ENCODE measurements at places on chromosomes 4 and X.

DNA sequence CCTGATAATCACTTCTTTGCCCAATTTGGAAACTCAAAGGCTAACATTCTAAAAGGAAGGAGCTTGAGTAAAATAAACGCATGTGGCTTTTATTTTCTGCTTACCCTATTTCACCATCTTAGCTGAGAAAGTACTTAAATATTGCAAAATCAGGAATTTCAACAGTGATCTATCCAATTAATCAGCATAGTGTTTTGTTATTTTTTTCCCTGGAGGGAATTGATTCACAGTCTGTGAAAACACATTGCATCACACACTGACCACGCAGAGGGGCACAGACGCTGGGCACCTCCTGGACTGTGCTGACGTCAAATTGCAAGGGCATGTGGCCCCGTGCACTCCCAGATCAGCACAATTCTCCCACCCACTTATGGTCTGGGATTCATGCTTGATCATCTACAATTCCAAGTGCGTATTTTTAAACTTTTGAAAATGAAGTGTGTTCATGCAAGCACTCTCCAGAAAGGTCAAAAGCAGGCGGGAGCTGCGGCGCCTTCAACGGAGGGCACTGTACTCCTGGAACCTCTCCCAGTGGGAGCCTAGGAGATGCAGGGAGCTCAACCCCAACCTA lies 320.6 kb upstream of the PPARGC1A start:
- no peaks in the 10 kb centered on the region for H3K36me3 ChIP-seq
- no peaks in the 10 kb centered on the region for H3K4me1 ChIP-seq
- no peak overlapping the region for H3K27ac ChIP-seq
- H3K27me3 ChIP-seq: no peaks in the 10 kb centered on the region

DNA sequence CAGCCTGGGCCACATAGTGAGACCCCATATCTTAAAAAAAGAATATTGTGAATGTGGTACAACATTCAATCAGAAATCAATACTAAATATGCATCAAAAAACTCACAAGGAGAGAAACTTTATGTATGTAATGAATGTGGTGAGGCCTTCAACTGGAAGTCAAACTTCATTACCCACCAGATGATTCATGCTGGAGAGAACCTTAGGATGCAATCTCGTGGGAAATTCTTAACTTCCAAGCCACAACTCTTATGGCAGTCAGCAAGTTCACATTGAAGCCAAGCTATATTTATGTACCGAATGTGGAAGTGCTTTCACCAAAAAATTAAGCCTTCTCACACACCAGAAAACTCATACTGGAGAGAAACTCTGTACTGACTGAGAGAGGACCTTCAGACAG lies 84.5 kb upstream of the UXT start:
- H3K4me3 ChIP-seq: no peak overlapping the region
- DNase-seq: no peak
- H3K27me3 ChIP-seq: no peaks in the 10 kb centered on the region
- no peak overlapping the region for H3K27ac ChIP-seq

- H3K4me3 ChIP-seq: no peak overlapping the region
- no peaks in the 10 kb centered on the region for H3K4me1 ChIP-seq
- no peaks in the 10 kb centered on the region for H3K36me3 ChIP-seq
- no peak for DNase-seq
- H3K27ac ChIP-seq: no peak overlapping the region
These were observed 258.1 kb upstream of the AGTR2 start for GRCh38 chrX:115912372-115912897.

- no peak overlapping the region for H3K27ac ChIP-seq
- no peaks in the 10 kb centered on the region for H3K36me3 ChIP-seq
- no peak for DNase-seq
- H3K4me3 ChIP-seq: no peak overlapping the region
- no peaks in the 10 kb centered on the region for H3K4me1 ChIP-seq
- H3K27me3 ChIP-seq: no peaks in the 10 kb centered on the region
These were observed 736.1 kb upstream of the ADGRL3 start for GRCh38 chr4:60463857-60464502.
